Caudate nucleus (tissue), 63 donors: ENCODE measurements at places on chromosomes 5 and 9.

GRCh38 chr5:67156976-67157583 is 39.5 kb downstream of the CD180 start:
- no peak for DNase-seq

- DNase-seq: no peak
Measured at GRCh38 chr5:177146891-177147638, 13.5 kb downstream of the NSD1 start.

GRCh38 chr9:114592356-114592755 is 4.8 kb downstream of the ATP6V1G1 start:
- DNase-seq: no peak

GRCh38 chr5:87231037-87231808 is 36.5 kb upstream of the RASA1 start:
- no peak for DNase-seq

GRCh38 chr5:156706631-156707030 is 143.5 kb upstream of the PPP1R2B start:
- no peak for DNase-seq

DNA sequence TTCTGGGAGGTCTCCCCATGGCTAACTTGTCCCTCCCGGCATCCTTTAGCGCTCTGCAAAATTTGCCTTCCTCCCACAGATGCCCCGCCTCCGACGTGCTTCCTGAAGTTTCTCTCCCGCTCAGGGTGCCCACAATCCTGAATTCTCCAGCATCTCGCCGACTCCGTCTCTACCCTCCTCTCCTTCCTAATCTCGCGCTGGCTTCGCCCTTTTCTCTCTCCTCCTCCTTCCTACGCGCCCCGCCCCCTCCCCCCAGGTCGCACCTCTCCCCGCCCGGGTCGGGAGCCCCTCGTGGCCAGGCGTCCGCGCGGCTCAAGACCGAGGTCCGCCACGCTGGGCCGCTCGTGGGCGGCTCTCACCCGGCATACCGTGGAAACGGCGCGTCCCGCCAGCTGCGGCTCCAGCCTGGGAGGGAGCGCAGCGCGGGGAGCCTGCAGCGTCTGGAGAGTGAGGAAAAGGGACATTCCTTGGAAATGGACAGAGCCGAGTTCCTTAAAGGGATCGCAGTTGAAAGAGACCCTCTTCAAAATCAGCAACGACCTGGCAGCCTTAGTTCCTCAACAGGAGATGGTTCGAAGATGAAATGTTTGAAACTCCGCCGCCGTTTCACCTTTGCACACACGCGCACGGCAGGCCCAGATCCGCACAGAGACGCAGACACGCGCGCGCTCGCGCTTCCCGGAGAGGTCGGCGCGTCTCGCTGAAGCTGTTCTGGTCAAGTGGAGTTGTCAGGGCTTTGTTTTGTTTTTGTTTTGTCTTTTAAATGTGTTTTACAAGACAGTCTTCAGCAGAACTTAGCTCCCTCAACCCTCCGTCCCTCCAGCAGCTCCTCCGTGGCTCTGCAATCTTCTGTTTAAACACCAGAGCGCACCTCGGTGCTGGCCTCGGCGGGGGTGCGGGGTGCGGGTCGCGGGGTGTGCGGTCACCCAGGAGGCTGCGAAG is 5.0 kb upstream of the IRX2 start:
- DNase-seq: no peak

GRCh38 chr5:62042007-62042406 is 264.0 kb upstream of the KIF2A start:
- no peak for DNase-seq

GRCh38 chr9:12801663-12802062 is 26.8 kb downstream of the LURAP1L start:
- DNase-seq: no peak

- no peak for DNase-seq
Measured at GRCh38 chr5:131064669-131065371, 100.2 kb downstream of the HINT1 start.
